ENCODE measurements at places on chromosomes 6 and 20. TPM values are rescaled to one million over a fixed set of nuclear protein-coding genes. Genes with fewer than 3 reads are reported as not detected.

DNA sequence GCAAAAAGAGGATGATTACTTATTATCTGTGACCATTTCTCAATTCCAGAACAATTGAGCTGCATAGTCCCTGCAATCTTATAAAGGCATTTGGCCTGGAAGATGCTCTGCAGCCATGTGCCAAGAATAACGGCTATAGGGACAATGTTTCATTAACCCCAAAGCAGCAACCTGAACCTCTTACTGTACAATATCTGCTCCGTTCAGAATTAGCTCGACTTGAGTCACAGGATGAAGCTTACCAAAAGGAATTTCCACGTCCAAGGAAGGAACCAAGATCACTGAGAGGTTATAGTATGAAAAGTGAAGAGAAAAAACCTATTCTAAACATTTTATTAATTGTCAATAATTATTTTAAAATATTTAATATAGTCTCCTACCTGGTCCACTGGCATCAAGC is 167.3 kb upstream of the GMDS start:
- DNase-seq, result no peak

Gene FILIP1
- total RNA-seq, result not detected

DNA sequence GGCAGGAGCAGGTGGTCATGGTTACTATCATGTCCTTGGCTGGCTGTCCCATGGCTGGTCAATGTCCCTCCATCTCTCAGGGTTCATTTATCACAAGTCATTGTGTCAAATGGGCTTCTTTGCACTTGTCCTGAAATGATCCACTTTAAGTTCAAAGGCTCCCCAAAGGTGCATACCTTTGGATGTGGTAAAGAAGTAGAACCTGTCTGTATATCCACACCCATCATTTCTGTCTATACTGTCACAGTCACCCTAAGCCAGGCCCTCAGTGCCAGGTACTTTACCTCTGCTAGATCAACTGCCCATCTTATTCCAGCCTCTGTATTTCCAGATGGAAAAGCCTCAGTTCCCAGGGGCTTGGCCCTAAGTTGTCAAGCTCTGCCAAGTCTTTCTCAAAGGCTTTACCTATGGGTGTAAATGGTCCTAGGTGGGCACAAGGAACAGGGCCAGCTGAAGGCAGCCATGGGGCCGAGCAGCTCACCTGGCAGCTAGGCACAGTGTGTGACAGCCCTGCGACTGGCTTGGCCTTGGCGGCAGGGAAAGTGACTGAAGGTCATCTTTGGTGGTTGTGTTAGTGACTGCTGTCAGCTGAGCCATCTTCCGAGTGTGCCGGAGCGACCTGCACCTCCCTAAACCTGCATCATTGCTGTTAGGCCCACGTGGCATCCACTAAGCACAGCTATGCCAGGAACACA is 198.4 kb downstream of the SYNDIG1 start:
- DNase-seq, result no peak

DNA sequence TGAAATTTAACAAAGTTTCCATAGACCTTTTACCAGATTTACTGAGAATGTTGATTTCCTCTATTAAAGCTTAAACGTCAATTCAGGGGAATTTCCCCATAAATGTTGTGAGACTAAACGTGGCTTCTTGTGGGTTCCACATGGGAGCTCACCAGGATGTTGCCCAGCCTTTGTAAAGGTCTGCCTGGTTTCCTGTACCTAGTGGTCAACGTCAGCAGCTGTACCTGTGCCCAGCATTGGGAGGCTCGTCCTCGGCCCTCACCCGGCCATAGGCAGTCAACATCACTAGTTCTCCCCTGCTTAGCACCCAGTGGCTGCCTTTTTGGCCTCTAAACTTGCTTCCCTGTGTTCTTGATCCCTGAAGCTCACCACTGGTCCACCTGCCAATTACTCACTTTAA is 22.1 kb upstream of the CD83 start:
- DNase-seq, result no peak

DNA sequence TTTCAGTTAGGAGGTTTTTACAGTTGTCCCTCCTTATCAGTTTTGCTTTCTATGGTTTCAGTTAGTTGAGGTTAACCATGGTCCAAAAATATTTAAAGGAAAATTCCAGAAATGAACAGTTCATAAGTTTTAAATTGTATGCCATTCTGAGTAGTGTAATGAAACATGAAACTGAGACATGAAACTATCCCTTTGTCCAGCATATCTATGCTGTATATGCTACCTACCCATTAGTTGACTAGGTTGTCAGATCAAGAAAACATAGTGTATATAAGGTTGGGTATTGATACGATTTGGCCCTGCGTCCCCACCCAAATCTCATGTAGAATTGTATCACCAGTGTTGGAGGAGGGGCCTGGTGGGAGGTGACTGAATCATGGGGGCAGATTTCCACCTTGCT is 39.1 kb downstream of the VGLL2 start:
- no peak for DNase-seq

Gene SLC52A3
- 6.5 TPM for total RNA-seq

Gene SIRPG
- total RNA-seq, result not detected

Gene PKHD1
- 4.2 TPM for total RNA-seq

Gene C6orf58
- total RNA-seq, result 1.3 TPM

Gene RAET1L
- total RNA-seq, result not detected

Gene RIMS4
- total RNA-seq, result not detected

GRCh38 chr6:29531668-29532067 is 27.9 kb downstream of the UBD start:
- no peak for DNase-seq

DNA sequence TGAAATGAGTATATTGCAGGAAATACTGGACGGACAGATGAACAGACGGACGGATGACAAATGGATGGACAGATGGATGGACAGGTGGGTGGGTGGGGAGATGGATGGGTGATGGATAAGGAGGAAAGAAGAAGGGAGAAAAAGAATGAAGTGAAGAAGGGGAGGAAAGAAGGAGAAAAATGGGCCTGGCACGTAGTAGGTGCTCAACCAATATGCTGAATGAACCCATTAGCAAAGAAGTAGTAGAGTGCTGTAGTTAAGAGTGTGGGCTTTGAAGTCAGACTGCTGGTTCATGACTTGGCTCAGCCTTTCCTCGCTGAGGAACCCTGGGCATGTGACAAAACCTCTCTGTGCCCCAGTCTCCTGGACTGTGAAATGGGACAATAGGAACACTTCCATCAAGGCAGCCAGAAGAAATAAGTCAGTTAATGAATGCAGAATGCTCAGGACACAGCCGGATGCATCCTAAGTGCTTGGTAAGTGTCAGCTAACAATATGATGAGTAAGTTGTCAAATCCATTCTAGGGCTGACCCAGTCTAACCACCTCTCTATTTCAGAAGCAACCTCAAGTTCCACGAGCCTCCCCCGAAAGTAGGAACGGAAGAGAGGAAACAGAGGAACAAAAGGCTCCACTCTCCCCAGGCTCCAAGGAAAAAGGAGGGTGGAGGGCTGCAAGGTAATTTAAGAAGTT is 37.9 kb downstream of the PREX1 start:
- no peak for DNase-seq

DNA sequence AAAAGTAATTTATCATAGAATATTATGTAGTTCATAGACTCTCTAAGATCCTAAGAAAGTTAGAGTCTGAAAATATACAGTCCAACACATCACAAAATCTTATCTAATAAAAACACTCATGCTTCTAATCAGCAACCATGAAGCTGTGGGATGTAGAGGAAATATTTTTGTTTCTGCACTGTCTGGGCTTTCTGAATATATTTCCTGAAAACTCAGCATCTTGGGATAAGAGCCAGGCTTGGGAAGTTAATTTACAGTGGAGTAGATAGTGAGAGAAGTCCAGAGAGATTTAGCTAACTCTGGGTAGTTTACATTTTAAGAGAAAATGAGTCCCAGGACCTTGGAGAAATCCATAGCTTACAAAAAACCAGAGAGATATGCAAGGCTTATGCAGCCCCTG is 150.4 kb upstream of the BMP5 start:
- no peak for DNase-seq

GRCh38 chr6:136161950-136162349 is 88.2 kb downstream of the MTFR2 start:
- DNase-seq, result no peak

- no peak for DNase-seq
These were observed 36.7 kb upstream of the NKX2-2 start for GRCh38 chr20:21550587-21550986.

- no peak for DNase-seq
These were observed 16.9 kb downstream of the MPC1 start for GRCh38 chr6:166365806-166366205.

- no peak for DNase-seq
These were observed 153.4 kb downstream of the MBOAT1 start for GRCh38 chr6:20058912-20059311.

Gene ORC3
- 19.1 TPM for total RNA-seq

GRCh38 chr20:50399917-50400704 is 110.1 kb upstream of the PTPN1 start:
- DNase-seq, result no peak

Gene TPX2
- 143 TPM for total RNA-seq

DNA sequence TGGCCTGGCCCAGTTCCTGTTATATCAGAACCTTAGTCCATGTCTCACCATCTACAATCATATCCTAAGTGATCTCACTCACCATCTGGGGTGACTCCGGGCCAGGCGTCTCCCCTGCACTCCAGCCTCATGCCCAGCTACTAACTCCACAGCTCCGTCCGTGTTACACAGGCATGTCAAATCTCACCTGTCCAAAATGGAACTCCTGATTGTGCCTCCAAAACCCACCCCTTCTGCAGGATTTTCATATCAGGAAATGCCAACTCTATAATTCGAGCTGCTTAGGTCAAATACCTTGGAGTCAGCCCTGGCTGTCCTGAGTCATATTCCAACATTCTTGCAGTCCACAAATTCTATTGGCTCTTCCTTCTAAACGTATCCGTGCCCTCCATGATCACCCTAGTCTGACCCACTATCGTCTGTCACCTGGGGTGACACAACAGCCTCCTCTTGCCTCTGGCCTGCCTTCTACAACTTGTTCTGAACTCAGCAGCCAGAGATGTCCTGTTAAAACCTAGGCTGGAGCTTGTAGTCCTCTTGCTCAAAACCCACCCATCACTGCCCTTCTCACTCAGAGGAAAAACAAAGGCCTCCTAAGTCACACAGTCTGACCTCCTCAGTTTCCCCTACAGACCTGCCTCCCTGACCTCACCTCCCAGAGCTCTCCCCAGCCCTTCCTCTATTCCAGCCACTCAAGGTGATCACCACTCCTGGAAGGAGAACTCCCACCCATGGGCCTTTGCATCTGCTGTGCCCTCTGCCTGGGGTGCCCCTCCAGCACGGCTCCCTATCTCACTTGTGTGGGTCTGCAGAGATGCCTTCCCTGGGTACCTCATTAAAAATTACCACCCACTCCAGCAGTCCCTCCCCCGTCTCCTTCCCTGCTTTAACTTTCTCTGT is 85.3 kb upstream of the SIRPA start:
- peak; percentile 89 for DNase-seq

DNA sequence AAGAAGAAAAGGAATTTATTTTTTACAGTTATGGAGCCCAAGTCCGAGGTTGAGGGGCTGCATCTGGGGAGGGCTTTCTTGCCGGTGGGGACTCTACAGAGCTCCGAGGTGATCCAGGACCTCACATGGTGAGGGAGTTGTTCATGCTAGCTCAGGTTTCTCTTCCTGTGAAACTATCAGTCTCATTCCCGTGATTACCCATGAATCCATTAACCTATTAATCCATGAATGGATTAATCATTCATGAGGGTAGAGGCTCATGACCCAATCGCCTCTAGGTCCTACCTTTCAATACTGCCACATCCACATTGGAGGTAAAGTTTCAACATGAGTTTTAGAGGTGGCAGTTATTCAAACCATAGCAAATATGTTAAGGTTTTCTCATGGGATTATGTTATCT is 3.8 kb downstream of the DSE start:
- no peak for DNase-seq

DNA sequence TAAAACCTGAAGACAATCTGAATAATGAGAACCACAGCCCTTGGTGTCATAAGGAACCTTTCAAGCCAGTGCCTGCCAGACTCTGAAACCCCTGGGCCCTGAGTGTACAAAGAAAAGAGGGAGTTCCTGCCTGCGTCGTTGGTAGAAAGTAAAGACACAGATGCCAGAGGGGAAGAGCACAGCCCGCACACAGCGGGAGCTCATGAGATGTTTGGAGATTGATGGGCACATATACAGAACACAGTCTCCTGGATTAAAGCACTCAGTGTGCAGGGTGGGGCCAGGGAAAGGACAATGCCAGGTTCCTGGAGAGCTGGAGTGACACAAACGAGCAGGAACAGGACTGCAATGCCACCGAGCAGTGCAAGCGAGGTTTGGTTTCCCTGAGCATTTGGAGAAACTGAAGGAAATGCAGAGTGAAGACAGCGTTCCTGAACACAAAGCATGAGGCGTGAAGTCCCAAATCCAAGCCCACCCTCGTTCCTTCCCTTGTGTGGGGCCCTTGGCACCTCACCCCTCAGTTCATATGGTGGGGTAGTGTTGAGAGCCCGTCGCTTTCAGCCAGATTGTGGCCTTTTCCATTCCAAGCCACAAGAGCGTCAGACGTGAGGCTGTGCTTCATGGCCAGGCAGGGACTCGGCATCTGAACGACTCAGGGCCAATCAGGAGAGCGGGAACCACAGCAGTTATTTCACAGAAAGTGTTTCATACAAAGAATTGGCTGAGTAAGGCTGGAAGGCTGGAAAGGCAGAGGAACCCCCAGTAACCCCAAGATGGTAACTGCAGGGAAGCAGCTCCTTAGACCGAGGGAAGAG is 41.0 kb upstream of the RPS6KA2 start:
- no peak for DNase-seq

DNA sequence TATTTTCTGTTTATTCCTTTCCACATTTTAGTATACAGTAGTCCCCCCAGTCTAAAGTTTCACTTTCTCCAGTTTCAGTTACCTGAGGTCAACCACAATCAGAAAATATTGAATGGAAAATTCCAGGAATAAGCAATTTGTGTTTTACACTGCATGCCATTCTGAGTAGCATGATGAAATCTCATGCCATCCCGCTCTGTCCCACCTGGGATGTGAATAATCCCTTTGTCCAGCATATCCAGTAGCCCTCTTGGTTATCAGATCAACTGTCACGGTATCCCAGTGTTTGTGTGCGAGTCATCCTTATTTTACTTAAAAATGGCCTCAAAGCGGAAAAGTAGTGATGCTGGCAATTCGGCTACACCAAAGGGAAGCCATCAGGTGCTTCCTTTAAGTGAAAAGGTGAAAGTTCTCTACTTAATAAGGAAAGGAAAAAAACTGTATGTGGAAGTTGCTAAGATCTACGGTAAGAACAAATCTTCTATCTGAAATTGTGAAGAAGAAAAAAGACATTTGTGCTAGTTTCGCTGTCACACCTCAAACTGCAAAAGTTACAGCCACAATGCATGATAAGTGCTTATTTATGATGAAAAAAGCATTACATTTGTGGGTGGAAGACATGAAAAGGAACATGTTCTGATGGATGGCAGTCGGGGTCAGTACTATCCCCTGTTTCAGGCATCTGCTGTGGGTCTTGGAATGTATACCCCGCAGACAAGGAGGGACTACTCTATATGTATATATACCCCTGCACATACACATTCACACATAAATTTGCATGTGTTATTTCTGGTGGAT is 11.3 kb downstream of the NOX3 start:
- peak; percentile 1 for DNase-seq

Gene MTFR2
- 14.2 TPM for total RNA-seq

Gene TCF15
- not detected for total RNA-seq

Gene CST5
- total RNA-seq, result not detected

Gene EYA2
- not detected for total RNA-seq

Gene C2
- total RNA-seq, result 3.2 TPM

Gene KHDRBS2
- not detected for total RNA-seq
